Hippocampal formation (tissue), 2 donors: ENCODE measurements at places on chromosomes 12 and 14.

GRCh38 chr14:92316176-92316575, 6.8 kb upstream of the SLC24A4 start:
- no peak for DNase-seq

GRCh38 chr14:76956316-76957090, 72.0 kb downstream of the IRF2BPL start:
- peak; percentile 92 for DNase-seq

- no peak for DNase-seq
Measured at GRCh38 chr12:11568155-11568761, 81.2 kb upstream of the ETV6 start.

GRCh38 chr14:104897330-104898194, 27.1 kb upstream of the PLD4 start:
- no peak for DNase-seq

GRCh38 chr12:22105542-22105941, 59.5 kb downstream of the CMAS start:
- no peak for DNase-seq

GRCh38 chr14:104656014-104656714, 33.3 kb upstream of the INF2 start:
- DNase-seq = no peak

DNA sequence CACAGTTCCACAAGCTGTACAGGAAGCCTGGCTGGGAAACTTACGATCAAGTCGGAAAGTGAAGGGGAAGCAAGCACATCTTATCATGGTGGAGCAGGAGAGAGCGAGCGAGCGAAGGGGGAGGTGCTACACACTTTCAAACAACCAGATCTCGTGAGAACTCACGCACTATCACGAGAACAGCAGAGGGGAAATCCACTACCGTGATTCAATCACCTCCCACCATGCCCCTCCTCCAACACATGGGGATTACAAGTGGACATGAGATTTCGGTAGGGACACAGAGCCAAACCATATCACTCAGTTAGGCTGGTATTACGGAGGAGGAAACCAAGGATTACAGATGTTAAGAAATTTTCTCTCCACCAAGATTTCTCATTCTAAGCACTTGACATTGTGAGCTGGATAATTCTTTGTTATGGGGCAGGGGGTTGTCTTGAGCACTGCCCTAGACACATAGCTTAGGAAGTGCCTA, 262.0 kb upstream of the G2E3 start:
- DNase-seq = no peak

DNA sequence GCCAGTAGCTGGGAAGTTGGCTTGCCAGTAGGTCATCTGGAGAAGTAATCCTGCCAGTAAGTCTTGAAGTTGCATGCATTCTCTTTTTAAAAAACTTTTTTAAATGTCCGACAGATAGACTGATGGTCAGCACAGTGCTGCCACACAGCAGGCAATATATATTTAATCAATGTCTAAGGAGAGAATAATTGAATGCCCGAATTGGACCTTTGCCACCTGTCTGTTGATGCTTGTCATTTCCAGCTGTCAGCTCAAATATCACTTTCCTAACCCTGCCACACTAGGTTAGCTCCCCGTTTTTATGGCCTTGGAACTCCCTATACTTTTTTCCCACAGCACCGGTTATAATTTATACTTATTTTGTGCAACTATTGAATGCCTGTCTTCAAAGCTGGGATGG, 2.1 kb upstream of the SLC15A4 start:
- DNase-seq = no peak

GRCh38 chr12:107586256-107586970, 99.2 kb upstream of the PWP1 start:
- no peak for DNase-seq

GRCh38 chr12:103729499-103729898, 111.5 kb downstream of the NT5DC3 start:
- no peak for DNase-seq

- no peak for DNase-seq
Measured at GRCh38 chr14:92449404-92450181, 64.0 kb upstream of the RIN3 start.

DNA sequence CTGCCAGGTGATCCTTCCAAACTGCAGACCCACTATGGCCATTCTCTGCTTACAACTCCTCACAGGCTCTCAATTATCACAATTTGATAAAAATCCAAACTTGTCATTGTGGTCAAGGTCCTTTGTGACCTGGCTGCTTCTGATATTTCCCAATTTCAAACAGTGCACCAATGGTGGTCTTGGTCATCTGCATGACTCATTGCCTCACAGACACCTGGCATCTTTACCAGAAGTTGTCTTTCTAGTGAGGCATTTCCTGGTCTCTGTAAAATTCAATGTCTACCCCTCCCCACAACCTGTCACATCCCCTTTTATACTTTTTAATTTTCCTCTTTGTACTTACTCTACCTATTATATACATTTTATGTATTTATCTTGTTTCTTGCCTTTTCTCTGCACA, 17.8 kb upstream of the PAPOLA start:
- no peak for DNase-seq

GRCh38 chr12:82124711-82125380, 233.3 kb downstream of the CCDC59 start:
- DNase-seq = no peak

DNA sequence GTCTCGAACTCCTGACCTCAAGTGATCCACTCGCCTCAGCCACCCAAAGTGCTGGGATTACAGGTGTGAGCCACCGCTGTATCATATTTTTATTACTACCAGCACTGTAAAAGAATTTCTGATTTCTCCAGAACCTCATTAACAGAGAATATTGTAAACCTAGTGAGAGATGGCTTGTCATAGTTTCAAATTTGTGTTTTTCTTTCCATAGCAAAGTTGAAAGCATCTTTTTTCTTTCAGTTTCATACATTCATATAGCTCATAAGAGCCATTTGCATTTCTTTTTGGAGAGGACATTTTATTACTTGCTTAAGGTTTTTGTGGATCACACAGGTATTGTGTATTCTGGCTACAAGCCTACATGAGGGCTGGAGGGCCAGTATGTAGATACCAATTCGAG, 58.0 kb downstream of the MIS18BP1 start:
- DNase-seq = no peak

DNA sequence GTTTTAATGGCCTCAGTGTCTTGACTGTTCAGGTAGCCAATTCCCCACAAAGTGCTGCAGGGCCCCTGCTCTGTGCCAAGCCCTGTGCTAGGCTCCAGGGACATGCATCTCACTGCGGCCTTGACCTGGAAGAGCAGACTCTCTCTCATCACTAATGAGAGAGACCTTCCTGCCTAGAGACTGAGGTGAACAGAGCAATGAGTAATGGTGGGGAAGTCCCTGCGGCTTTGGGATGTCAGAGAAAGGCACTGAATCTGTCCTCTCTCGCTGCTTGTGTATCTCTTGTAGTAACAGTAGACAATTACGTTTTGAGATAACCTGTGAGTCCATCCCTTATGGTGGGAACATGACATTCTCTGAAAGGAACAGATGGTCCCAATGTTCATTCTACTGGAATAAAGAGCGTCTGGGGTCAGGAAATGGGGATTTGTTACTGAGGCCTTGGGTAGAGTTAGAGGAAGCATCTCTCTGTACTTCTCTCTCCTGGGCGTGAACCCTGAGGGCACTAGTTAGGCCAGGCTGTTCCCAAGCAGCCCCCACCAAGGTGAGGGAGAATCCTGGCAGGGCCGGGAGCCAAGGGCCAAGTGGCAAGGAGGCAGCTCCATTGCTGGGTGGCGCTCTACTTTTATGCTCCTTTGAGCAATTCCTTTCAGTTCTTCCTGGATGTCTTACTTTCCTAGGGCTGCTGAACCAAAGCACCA, 13.5 kb downstream of the NFATC4 start:
- DNase-seq = no peak

GRCh38 chr12:50764286-50765094, 589 bp downstream of the ATF1 start:
- DNase-seq = peak; percentile 62

- DNase-seq = no peak
Measured at GRCh38 chr12:68264857-68265256, 11.5 kb upstream of the IL22 start.

- DNase-seq = no peak
Measured at GRCh38 chr12:88472775-88473174, 107.5 kb downstream of the KITLG start.

DNA sequence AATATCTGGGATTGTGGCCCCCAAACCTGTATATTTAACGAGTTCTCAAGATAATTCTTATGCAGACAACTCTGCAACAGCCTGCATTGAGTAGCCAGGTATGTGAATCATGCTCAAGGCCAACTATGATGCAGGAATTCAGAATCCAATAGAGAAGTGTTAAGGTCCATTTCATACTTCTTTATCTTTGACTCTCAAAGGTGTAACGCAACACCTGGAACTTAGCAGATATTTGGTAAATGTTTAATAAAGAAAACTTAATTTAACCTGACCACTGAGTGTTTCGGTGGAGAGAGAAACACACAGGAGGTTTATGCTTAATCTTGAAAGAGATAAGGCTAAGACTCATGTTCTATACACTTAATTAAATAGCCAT, 156.5 kb upstream of the PLEKHG7 start:
- DNase-seq = no peak

DNA sequence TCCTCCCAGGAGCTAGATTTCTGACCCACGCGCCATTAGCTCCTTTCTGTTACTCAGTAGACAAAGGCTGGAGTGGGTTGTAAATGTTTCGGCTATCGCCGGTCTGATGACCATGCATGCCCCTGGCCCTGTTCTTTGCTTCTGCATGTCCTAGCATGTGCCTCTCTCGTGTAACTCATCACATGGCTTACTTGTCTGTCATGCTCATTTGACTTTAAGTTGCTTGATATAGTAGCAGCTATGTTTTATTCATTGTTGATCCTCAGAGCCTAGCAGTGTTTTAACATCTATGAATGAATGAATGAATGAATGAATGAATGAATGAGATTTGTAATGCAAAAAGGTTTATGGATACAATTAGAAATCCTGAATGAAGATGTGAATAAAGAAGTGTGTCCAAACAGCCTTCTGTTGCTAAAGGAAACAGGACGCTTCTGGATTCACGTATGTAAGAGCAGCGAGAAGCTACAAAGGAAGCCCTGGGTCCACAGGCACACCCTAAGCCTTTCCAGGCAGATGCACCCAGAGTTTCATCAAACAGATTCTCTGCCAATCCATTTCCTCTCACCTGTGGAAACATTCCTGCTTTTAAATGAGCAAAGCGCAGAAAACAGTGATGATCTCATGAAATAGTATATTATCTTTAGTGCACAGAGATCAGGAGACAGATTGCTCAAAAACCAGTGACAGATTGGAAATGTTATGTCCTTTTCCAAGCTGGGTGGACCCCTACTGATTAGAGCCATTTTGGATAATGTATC, 3.4 kb downstream of the GSG1 start:
- no peak for DNase-seq

- DNase-seq = no peak
Measured at GRCh38 chr12:27236498-27236897, 7.6 kb upstream of the STK38L start.

- DNase-seq = peak; percentile 39
Measured at GRCh38 chr12:49706351-49707127, 666 bp downstream of the FMNL3 start.

- DNase-seq = no peak
Measured at GRCh38 chr12:107807471-107808150, 33.1 kb downstream of the ASCL4 start.

GRCh38 chr12:93438266-93439050, 3.3 kb downstream of the UBE2N start:
- no peak for DNase-seq

DNA sequence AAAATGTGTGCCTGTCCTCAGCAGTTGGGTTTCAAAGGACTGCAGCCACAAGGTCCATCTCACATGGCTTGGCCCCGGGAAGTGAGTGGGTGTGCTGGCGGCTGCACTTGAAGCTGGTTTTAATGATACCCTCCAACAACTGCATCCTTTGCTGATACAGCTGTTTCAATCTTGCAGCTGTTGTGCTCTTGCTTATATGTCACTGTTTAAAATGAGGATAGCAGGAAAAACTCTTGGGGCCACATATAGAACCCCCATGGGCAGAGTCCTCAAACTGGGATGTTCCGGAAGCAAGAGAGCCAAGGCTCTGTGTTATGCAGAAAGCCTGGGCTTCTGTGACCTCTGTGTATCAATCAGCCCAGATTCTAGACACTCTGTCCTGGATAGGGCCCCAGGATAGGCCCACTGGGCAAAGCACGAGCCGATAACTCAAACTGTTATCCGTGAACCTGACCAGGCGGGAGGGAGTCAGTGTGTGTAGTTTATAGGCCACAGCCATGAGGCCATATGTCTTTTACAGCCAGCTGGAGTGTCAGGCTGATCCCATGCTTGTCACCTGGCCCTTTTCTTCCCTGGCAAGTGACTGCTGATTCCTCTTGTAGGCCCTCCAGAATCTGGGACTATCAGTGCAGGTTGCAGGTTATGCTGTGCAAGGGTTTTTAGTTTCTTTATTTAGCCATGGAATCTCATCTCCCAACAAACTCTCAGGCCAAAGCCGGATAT, 74.3 kb downstream of the SSPN start:
- no peak for DNase-seq

DNA sequence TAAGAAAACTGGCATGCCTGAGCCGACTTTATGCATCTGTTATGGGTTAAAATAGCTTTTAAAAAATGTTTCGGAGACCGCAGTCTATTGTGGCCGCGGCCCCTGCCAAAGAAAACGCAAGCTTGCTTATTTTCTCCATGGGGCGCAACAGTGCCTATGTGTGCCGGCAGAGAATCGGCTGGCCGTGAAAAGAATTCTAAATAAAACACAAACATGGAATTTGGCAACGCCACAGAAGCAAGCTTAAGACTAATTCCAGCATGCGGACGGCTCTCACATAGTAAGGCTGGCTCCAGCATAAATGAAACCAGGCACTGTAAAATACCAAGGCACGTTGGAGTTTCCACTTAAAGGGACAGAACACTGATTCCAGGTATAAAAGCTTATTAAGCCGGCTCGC, 56.7 kb downstream of the BCL11B start:
- no peak for DNase-seq

DNA sequence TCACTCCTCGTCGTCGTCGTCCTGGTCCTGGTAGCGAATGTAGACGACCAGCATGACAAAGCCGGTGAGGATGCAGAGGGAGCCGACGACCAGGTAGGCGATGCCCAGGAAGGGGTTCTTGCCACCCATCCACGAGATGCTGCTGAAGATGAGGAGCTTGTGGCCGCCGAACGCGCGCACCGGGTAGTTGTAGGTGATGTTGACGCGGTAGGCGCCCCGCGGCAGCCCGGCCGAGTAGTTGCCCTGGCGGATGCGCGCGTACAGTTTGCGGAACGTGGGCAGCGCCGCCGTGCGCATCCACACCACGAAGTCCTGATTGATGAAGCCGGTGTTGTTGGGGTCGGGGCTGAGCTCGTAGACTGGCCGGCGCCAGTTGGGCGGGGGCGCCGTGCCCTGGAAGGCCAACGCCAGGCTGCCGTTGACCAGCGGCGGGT, 1.0 kb downstream of the TMEM30B start:
- no peak for DNase-seq

GRCh38 chr12:47507221-47507620, 198.6 kb downstream of the RPAP3 start:
- no peak for DNase-seq

GRCh38 chr14:85308531-85309300, 221.2 kb upstream of the FLRT2 start:
- DNase-seq = no peak

DNA sequence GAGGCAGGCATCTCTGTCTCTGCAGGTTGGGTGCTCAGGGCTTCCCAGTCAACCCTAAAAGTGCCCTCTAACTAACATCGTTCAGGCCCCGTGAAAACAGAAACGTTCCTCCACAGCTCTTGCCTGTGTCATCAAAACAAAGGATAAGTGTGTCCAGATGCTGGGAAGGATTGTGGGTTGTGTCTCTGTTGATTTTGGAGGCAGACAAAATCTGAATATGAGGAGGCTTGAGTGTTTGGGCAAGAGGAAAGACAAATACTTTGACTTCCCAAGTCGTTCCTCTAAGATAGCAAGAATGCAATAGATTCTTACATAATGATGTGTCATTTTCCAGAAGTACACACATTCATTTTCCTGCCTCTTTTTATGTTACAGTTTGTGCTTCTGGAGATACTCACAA, 52.9 kb downstream of the SERPINA3 start:
- no peak for DNase-seq
